ENCODE measurements at places on chromosomes 11 and 22.

DNA sequence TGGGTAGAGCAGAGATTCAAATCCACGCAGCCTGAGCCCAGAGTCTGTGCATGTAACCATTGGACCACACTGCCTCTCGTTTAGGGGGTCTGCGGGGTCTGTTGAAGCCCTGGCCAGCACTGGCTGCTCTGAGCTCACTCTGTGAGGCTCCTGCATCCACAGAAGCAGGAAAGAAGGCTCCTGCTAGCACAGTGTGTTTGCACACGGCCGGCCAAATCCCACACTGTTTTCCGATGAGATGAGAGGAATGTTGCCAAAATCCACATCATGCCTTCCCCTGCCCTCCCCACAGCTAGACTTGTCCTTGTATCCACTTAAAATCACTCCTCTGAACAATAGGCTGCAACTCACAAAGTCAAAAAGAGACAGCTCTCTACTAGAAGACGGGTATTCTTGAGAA is 10.6 kb upstream of the SLC22A12 start:
- no peak for DNase-seq

DNA sequence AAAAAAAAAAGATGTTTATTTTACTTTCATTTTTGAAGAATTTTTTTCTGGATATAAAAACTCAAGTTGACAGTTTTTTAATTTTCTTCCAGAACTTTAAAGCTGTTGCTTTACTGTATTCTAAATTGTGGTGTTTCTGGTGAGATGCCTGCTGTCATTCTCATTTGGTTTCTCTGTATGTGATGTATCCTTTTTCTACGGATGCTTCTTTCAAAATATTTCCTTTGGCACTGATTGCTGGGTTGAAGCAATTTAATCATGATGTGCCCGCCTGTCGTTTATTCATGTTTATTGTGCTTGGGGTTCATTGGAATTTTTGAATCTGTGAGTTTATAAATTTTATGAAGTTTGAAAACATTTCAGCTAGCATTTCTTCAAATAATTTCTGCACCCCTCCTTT is 29.4 kb upstream of the CTSD start:
- no peak for DNase-seq

- DNase-seq: peak; percentile 56
Observed at GRCh38 chr11:117814766-117815261, 9.7 kb downstream of the FXYD2 start.

DNA sequence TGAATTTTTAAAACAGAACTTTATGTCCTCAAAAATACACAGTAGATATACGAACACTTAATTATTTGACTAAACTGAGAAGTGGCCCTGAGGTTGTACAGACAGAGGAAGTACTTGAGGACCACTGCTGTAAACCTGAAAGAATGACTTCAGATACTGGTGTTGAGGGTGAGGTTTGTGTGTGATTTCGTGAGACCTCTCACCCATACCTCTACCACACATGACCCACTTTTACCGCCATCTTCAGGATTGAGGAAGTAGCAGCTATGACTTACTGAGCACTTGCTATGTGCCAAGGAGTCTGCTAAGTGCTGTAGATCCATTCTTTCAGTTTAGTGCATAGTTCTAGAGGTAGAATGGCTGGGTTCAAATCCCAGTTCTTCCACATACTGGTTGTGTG is 21.9 kb downstream of the MMP13 start:
- no peak for DNase-seq

GRCh38 chr11:118049771-118050170 is 27.1 kb upstream of the TMPRSS4 start:
- no peak for DNase-seq

DNA sequence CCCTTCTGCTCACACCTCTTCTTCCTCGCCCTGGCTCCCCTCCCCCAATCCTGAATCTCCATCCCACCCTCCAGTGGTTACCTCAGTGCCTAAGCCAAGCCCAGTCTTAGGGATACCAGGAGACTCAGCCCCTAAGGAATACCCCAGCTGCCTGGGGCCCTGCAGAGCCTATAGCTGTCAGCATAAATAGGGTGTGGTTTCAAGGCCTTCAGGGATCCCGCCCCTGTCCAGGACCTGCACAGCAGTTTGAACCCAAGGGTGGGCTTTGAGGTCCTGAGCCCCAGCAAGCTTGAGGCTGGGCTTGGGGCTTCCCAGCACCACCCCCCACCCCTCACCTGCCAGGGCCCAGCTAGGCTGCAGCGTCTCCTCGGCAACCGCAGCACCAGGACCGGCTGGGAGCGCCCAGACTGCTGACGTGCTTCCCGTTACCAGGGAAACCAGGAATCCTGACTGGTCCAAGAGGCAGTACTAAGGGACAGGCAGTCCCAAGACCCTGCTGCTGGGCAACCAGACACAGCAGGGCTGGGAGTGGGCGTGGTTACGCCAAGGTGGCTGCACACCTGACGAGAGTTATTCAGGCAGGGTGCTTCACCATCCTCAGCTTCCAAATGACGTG is 13.7 kb downstream of the APBB1 start:
- no peak for DNase-seq

DNA sequence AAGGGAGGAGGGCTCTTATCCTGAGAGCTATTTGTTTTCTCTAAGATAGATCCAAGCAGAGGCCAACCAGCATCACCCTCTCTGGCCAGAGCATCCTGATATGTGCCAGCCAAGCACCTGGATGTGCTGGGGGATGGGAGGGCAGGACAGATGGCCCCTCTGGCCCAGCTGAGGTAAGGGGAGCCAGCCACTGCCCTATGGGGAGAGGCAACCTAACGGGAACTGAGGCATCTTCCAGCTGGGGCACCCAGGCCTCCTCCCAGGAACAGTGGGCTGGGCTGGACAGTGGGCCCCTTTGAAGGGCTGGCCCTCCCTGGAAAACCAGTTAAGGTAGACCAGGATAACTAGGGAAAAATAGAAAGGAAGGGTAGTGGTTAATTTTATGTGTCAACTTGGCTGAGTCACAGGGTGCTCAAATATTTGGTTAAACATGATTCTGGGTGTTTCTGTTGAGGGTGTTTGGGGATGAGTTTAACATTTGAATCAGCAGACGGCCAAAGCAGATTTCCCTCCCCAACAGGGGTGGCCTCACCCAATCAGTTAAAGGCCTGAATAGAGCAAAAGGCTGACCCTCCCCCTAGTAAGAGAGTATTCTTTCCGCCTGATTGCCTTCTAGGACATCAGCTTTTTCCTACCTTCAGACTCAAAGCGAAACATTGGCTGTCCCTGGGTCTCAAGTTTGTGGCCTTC is 595.1 kb downstream of the BUD13 start:
- DNase-seq: no peak

DNA sequence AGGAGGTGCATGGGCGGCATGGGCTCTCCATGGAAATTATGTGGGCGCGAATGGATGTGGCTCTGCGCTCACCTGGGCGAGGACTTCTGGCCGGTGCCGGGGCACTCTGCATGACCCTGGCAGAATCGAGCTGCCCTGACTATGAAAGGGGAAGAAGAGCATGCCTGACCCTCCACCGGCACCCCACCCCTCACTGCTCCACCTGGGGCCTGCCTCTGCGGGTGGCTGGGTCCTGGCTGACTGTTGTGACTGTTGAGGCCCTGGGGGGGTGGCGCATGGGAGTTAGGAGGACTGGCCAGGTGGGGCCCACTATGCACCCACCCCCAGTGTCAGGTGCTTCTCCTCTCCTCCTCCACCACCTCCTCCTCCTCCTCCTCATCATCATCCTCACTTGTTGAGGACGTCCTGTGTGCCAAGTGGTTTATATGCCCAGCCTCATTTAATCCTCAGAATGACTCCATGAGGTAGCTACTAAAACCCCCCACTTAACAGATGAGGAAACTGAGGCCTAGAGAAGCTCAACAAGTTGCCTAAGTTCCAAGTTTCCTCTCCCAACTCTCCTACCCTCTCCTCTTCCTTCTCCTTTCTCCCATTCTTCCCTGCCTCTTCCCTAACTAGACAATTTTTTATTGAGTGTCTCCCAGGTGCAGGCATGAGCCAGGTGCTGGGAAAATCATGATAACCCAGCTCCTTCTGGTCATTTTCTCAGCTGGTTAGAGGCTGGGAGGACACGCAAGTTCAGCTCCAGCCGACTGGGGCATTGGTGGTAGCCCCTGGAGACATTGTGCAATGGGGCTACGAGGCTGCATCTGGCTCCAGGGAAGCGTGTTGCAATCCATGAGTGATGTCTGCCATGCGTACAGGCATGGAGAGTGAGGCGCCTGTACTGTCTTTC is 2.3 kb downstream of the MYEOV start:
- no peak for DNase-seq

DNA sequence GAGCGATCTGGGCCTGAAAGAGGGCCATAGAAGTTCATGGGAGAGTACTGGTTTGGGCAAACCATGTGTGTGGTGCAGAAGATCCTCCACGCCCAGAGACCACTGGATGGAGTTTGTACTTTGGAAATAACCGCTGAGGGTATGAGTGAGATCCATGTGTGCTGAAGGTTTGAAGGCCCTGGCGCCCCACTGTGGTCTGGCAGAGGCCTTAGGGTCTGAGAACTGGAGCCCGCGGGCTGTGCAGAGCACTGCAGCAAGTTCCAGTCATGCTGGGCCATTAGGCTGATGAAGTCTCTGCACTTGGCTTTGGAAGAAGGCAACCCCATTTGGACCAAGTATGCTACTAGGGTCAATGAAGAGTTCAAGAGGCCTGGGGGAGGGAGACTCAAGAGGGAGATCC is 186.4 kb downstream of the BUD13 start:
- DNase-seq: no peak

DNA sequence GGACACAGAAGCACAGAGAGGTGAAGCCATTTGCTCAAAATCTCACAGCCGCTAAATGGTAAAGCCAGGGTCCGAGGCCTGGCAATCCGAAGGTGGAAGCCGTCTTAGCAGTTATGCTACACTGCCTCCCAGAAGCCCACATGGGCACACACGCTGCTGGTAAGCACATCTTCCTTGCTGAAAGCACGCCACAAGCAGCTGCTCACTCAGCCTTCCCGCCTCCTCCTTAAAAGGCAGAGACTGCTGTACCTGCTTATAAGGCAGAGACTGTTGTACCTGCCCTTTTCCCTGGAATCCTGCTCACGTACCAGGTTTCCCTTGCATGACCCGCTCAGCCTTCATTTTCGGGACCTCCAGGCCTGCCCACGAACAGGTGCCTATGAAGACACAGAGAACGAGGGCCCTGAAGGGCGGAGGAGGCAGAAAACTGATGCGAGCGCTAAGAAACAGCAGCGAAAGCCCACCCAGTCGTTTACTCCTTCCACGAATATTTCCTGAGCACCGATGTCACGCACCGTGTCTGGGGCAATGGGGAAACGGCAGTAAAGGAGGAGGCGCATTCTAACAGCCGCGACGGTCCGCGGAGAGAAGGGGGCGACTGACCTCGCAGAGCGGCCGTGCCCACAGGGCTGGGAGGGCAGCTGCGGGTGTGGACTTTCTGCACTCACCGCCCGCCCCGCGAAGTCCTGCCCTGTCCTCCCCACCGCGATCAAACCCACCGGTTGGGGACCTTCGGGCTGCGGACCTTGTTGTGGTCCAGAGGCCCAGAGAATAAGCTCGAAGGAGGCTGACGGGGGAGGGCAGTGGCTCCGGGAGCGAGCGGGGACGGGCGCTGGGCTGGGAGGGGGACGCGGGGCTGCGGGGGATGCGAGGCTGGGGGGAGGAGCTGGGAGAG is 13.0 kb downstream of the SPATA19 start:
- no peak for DNase-seq

GRCh38 chr11:45264839-45265515 is 21.2 kb downstream of the SYT13 start:
- DNase-seq: no peak

DNA sequence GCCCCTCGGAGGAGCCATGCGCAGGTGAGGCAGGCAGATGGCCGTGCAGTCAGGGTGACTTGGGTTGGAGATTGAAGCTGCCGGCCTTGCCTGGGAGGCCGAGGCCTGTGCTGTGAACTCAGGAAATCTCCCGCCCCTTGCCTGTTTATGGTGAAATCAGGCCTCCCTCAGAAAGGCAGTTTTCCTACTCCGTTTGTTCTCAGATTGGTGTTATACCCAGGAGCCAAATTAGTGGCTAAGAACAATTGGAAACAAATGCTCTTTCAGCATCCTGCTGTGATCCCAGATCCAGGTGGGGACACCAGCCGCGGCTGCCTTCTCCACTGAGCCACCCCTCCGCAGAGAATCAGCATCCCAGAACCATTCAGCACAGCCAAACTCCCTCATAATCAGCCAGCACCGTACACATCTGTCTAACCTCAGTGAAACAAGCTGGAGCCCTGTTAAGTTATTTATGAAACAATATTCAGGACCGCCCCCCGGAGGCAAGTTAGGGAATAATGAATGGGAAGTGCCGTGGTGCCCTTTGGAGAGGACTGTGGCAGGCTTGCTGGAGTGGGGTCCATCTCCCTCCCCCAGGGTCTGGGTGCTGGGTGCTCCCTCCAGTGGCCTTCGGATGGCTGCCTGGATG is 60.0 kb downstream of the PKNOX2 start:
- no peak for DNase-seq

GRCh38 chr11:3021125-3021524 is 29.0 kb upstream of the NAP1L4 start:
- DNase-seq: no peak

DNA sequence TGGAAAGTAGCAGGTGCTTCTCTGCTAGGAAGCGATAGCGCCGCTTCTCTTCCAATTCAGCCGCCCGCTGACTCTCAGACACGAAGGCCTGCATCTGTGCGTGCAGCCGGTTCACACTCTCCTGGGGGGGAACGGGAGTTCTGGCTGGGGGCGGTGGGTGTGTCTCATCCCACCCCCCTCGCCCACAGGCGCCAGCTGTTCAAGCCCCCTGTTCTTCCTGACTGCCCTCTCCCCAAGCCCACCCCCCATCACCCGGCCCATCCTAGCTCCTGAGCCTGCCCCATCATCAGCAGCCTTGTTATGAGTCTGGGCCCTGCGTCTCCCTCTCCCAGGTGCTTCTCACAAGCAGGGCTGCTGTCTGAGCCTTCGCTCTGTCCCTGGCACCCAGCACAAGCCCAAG is 13.1 kb upstream of the SLC16A8 start:
- no peak for DNase-seq

DNA sequence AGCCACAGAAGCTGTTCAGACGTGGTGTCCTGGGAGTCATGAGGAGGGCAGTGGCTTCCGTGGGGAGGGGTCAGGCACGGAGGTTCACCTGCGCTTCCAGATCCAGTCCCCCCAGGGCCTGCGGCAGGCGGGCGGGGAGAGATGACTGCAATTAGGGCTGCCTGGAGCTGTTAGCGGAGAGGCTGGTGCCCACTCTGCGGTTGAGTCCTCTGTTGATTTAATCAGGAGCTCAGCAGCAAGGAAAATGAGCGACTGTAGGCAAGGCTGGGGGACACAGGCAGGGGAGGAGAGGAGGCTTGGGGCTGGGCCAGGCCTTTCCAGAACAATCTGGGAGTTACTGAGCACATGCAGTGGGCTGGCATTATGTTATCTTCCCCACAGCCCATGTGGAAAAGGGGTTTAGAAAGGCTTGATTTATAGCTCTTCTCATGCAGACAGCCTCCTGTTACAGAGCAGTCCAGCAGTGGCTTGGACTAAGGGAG is 13.1 kb downstream of the PLCB3 start:
- no peak for DNase-seq

DNA sequence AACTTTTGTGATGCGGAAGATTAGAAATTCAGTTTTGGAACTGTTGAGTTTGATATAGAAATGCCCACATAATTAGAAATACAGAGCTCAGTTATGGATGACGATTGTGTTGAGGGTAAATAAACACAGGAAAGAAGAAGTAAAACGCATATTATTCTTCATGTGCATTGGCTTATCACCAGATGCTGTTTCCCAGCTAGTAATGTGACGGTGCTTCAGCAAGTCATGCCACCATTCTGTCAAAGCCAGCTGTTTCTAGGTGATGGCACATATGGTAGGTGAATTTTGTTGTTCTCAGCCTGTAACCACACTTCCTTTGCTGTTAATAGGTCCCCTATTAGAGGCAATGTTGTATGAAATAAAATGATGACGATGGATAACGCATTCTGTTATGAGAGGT is 68.9 kb downstream of the C11orf65 start:
- DNase-seq: no peak

Measured in stimulated activated CD4-positive, alpha-beta T cell treated with anti-CD3 and anti-CD28 coated beads, Interleukin-1b, Interleukin-23, amount 100 ng/mL, for 4 hours (primary cell).